ENCODE measurements at places on chromosomes 4 and X.

DNA sequence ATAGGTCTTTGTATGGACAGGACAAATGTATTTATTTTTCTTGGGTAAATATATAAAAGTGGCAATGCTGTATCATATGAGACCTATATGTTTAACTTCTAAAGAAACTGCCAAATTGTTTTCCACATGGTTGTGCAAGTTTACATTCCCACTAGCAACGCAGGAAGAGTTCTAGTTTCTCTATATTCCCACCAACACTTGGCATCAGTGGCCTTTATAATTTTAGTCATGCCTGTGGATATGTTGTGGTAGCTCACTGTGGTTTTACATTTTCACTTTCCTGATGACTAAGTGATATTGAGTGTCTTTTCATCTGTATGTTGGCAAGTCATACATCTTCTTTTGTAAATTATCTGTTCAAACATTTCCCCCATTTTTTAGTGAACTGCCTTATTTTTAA lies 126.0 kb downstream of the EMCN start:
- no peak for DNase-seq

GRCh38 chrX:48908600-48908999 lies 2.8 kb downstream of the SLC35A2 start:
- no peak for DNase-seq

DNA sequence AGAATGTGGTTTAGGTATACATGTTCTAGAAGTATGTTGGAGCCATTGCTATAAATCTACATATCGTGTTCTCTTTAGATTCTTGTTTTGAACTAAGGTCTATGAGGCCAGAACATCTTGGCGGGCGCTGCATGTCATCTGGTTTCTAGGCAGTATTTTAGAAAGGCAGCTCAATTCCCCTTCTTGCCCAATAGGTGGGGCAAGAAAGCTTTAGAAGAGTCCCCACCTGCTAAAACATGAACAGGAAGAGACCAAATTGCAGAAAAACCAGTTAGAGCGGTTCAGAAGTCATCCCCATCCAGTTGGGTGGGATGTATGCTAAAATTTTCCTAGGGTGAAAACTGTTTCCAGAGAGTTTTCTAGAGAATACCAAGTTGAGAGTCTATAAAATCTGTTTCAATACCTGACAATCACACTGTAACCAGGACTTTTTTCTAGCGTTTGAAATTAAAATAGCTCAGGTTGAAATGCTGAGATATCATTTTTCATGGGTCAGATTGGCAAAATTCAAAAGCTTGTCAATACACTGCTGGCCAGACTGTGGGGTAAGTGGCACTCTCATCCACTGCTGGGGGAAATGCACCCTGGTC lies 17.5 kb upstream of the SH3KBP1 start:
- no peak for DNase-seq

GRCh38 chr4:1601852-1602654 lies 82.1 kb downstream of the FAM53A start:
- DNase-seq: no peak

- no peak for DNase-seq
Measured at GRCh38 chrX:71667328-71668247, at the start of gene LOC101059915. Gene LOC101059915 (plus strand): TSS chrX:71667546.

- DNase-seq: no peak
Measured at GRCh38 chrX:127571834-127572233, 480.4 kb downstream of the ACTRT1 start.

GRCh38 chr4:93813092-93813491 lies 15.5 kb upstream of the ATOH1 start:
- no peak for DNase-seq

- DNase-seq: no peak
Measured at GRCh38 chr4:63308697-63309096, 1100.6 kb downstream of the TECRL start.

- DNase-seq: no peak
Measured at GRCh38 chr4:39635023-39635422, 3.6 kb downstream of the SMIM14 start.

DNA sequence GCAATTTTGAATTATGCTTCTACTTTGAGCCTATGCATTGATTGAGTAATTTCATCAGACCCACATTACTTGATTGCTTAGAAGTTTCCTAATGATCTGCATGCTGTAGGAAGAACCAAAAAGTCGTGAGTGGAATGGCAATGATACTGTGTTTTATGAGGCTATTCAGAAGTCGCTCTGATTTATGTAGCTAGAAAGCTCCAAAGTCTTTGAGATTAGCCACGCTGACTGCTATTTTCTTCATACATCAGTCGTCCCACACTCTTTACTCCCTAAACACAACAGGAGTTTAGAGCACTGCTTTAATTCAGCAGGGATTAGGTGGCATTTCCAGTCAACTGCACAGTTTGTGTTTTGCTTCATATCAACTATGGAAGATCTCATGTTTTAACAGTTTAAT lies 4.1 kb downstream of the GRID2 start:
- no peak for DNase-seq

DNA sequence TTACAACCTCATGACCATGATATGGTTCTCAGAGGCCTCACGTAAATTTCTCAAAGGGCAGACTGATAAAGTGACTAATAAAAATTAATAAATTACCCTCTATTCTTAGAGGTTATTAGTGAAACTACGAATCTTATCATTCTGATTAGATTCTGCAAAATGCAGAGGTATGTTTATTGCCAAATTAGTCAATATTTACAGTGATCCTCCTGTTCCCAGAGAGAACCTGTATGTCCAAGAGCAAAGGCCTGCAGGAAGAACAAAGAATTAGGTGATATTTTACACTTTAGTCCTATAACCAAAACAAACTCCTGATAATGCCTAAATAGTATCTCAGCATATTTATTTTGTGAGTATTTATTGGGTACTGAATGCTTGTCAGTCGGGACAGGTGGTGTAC lies 58.1 kb downstream of the FAM13A start:
- no peak for DNase-seq

- DNase-seq: no peak
Measured at GRCh38 chr4:168304744-168305459, 13.7 kb downstream of the DDX60 start.

DNA sequence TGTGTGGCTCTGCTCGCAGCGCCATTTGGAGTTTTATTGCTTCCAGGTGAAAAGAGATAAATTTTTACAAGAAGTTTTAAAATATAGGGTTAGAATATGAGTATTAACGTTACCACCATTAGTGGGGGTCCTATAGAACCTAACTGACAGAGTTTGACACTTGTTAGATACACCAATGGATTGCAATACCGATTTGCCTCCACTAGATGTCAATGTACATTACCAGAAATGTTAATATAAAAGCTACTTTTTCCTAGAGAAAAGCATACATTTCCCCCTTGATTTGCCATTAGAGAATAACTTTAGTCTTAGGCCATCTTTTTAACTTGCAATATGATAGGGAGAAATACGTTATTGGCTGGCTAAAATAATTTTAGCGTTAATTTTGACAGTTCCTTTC lies 108.4 kb downstream of the LINC00632 start:
- no peak for DNase-seq

DNA sequence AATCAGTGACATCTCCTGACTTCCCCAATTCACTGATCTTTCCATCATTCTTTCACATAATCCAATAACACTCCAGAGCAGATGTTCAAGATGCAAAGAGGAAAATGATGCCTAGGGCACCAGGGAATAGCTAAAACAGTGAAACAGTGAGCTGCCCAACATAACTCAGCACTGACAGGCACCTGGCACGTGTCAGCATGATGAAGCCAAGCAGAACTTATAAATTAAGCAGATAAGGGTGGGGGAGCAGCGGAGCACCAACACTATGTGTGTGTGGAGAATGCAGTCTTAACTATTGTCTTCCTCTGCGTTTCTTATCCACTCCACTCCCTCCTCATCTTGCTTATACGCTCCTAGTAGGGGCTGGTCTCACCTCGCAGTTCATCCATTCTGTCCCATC lies 89.4 kb downstream of the AMMECR1 start:
- no peak for DNase-seq

- no peak for DNase-seq
Measured at GRCh38 chr4:137794764-137795254, 262.5 kb upstream of the PCDH18 start.

- DNase-seq: no peak
Measured at GRCh38 chrX:11580789-11581188, 84.9 kb downstream of the ARHGAP6 start.

- no peak for DNase-seq
Measured at GRCh38 chrX:103398421-103398864, 22.1 kb downstream of the BEX3 start.

- no peak for DNase-seq
Measured at GRCh38 chr4:101724093-101724492, 66.4 kb upstream of the BANK1 start.

GRCh38 chr4:24472514-24473308 lies 111.6 kb downstream of the DHX15 start:
- DNase-seq: peak; percentile 36

DNA sequence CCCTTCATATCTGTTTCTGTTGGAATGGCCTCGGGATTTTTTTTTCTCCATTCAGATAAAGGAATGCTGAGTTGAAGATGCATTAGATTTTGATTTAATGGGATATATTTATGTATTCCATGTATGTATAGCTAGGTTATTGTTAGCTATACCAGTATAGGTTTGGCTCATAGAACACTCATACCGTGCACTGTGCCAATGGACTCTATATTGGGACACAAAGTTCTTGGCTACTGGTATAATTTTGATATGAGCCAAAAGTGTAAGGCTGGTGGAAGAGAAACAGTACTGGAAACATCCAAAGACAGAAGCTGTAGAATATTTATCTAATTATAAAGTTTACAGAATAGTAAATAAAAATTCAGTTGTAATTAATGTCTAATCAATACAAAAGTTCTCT lies 1912.1 kb downstream of the STIM2 start:
- no peak for DNase-seq

DNA sequence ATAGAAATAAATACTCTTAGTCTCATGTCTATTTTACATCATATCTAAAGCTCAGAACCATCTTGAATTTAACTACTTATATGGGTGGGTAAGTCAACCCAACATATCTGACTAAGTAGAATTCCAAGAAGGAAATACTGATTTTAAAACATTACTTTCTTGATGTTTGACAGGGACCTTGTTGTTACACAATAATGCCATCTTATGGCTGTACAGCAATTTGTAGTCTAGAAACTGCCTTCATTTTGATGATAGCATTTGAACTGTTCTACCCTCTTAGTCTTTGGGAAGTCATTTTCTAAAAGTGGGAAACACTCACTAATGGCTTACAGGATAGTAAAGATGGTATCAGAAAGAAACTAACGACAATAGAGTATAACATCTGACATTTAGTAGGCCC lies 929.5 kb downstream of the DMD start:
- DNase-seq: no peak

DNA sequence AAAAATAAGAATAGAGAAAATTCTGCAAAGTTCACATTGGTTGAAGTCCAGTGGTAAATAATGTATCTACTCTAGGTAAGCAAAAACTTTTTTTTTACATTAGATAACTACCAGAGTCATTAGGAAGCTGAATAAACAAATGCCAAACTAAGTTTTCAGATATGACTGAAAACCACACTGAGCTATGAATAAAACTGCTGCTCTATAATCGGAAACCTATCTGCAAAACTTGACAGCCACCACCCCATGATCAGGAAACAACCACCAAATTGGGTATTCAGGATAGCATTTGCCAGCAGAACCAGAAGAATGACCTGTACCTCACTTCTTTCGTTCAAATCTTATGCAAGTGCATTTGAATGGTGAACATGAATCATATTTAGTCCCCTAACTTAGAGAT lies 173.0 kb upstream of the TET2 start:
- DNase-seq: no peak

GRCh38 chr4:147542229-147542990 lies 61.5 kb downstream of the EDNRA start:
- DNase-seq: no peak

DNA sequence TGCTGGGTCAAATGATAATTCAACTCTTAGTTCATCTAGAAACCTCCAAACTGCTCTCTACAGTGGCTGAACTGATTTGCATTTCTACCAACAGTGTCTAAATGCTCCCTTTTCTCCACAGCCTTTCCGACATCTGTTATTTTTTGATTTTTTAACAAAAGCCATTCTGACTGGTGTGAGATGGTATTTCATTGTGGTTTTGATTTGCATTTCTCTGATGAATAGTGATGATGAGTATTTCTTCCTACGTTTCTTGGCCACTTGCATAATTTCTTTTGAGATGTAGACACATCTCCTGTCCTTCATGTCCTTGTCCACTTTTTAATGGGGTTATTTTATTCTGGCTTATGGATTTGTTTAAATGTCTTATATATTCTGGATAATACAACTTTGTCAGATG lies 298.2 kb upstream of the ARSJ start:
- no peak for DNase-seq

- no peak for DNase-seq
Measured at GRCh38 chr4:113407409-113407808, 354.1 kb downstream of the CAMK2D start.

GRCh38 chr4:71377561-71377960 lies 38.7 kb downstream of the SLC4A4 start:
- no peak for DNase-seq

DNA sequence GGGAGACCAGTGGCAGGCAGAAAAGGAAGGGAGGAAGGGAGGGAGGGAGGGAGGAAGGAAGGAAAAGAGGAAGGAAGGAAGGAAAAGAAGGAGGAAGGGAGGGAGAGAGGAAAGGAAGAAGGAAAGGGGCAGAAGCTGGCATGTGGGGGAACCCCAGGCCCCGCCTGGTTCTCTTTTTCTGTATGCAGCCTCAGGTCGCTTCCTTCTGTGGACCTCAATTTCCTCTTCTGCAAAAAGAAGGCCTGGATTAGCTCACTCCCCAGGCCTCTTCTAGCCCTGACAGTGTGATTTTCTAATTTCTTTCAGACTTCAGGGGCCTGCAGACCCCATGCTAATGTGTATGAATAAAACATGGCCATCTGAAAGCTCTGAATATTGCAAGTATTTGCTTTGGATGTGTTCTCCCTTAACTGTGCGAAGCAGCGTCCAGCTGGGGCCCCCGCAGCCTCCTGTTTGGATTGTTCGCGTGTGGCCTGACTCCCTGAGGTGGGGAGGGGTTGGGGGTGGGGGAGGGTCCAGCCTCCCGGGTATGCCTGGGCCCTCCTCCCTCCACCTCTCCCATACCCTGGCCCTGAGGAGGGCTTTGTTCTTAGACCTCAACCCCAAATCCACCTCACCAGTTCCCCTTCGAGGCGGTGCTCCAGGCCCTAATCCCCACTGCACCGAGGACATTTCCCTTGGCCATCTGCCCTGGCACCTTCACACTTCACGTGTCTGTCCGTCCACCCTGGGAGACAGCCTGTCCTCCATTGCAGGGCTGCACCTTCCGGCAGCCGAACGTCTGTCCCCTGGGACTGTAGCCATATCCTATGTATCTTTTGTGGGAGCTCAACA lies 199.9 kb upstream of the ATP6AP2 start:
- DNase-seq: no peak

- no peak for DNase-seq
Measured at GRCh38 chr4:126539771-126540170, 1093.0 kb upstream of the INTU start.

- DNase-seq: no peak
Measured at GRCh38 chrX:139881572-139881971, 51.3 kb downstream of the ATP11C start.

DNA sequence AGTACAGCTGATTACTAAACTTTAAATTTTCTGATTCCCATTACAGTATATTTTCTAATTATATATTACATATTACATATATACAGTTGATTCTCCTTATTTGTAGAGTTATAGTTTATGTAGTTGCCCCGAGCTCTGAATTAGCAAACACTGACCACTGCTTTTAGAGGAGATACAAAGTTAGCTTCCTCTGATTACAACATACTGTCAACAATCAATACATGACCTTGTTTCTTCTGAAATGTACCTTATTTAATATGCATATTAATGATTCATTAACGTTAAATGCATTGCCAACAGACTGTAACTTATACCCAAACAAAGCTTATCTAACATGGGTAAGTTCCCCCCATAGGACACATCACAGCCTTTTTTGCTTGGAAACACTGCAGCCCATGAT lies 81.5 kb downstream of the ATP10D start:
- DNase-seq: no peak

All from effector memory CD8-positive, alpha-beta T cell (primary cell).